Small intestine (tissue), 16 donors: ENCODE measurements at places on chromosomes 11 and 22. TPM values are rescaled to one million over a fixed set of nuclear protein-coding genes. Genes with fewer than 3 reads are reported as not detected.

Gene PYGM
- 1.1 TPM for polyA plus RNA-seq

Gene BTBD18
- 0.10 TPM for polyA plus RNA-seq

Gene MCHR1
- polyA plus RNA-seq: 0.39 TPM

Gene CRYBA4
- 0.06 TPM for polyA plus RNA-seq

Gene ARHGEF17
- polyA plus RNA-seq: 0.67 TPM

Gene GPR83
- polyA plus RNA-seq: 0.13 TPM

Gene CSF2RB
- polyA plus RNA-seq: 2.5 TPM

Gene CDC42EP2
- 10.4 TPM for polyA plus RNA-seq

Gene PANX3
- polyA plus RNA-seq: 0.04 TPM
